A375 (cell line): ENCODE measurements at places on chromosomes 3 and 15. TPM values are rescaled to one million over a fixed set of nuclear protein-coding genes. Genes with fewer than 3 reads are reported as not detected.

MAGI1 gene
- total RNA-seq, result 15.2 and 15.6 TPM in 2 replicates

TNFSF10 gene
- total RNA-seq, result not detected in 2 replicates

EIF1B gene
- total RNA-seq, result 14.8 and 15.2 TPM in 2 replicates

SLC28A2 gene
- not detected in 2 replicates for total RNA-seq

LMCD1 gene
- total RNA-seq, result 41.4 and 51.2 TPM in 2 replicates

PPARG gene
- total RNA-seq, result 56.1 and 63.7 TPM in 2 replicates

CCR9 gene
- total RNA-seq, result not detected in 2 replicates

DNASE1L3 gene
- total RNA-seq, result not detected in 2 replicates
